Hippocampal formation (tissue), 2 donors: ENCODE measurements at places on chromosomes 1 and 21.

DNA sequence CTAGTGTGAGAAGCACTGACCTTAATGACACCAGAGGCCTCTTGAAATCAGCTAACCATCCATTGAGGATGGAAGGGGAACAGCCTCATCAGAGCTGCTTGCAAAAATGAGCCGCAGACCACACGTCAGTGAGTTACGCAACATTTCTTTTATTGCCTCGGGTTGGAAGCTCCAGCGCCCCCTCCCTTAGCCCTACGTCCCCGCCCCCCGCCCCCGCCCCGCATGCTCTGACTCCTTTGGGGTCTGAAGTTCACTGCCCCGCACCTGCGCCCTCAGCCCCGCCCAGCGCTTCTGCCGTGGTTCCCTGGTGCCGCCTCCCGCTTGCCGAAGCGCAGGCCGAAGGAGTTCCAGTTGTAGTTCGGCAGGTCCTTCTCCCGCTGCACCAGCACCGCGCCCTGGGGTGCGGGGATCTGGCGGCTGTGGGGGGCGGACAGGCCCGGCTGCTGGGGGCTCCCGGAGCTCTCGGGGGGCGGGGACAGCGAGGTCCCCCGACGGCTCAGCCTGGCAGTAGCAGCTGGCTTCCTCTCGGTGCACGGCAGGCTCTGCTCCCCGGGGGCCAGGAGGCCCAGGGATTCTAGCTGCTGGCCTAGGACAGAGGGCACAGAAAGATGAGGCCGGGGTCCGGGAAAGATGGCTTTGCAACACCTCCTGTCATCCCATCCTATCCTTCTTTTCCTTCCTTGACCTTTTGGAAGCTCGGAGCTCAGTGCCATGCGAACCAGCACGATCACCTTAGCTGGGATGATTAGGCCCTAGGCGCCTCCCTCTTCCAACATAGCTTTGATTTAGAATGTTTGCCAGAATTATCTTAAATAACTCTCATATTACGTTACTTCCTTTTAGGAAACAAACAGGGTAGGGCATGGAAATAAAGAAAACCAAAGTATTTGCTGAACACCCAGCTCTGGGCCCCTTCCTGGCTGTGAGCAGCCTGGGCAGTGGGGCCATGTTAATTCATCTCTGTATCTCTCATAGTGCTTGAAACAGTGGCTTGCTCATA is 5.8 kb downstream of the KISS1 start:
- DNase-seq: no peak

GRCh38 chr1:12200208-12200607 is 29.6 kb upstream of the VPS13D start:
- DNase-seq: no peak

- DNase-seq: no peak
Observed at GRCh38 chr1:62263814-62264353, 55.4 kb downstream of the KANK4 start.

DNA sequence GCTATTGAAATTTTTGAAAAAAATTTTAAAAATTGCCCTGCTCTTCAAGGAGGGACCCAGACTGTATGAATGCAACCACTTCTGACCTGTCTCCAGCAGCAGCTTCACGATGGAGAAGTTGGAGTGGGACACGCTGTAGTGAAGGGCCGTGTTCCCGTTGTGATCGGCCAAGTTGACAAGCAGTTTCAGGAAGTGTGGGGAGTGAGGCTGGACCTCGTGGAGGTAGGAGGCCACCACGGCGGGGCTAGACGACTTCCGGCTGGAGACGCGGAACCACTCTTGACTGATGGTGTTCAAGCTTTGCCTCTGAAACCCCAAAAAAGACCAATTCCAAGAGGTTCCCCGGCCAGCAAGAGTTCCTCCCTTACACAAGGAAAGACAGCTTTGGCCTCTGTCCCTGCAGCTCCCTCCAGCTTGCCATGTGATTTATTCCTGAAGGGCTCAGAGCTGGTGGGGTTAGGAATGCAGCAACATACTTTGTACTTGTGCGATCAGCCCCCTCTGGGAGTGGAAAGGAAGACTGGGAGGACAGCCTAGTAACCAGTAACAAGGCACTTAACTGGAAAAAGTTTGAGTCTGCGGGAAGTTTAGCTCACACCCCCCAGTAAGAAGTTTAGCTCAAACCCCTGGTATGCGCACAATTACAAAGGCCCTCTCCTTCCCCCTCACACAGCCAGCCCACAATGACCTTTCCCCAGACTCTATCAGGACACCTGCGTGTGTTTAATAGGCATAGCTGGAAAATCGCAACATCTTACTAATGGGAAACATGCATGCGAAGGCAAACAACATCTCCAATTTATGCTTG is 56.0 kb downstream of the KANK4 start:
- DNase-seq: no peak

DNA sequence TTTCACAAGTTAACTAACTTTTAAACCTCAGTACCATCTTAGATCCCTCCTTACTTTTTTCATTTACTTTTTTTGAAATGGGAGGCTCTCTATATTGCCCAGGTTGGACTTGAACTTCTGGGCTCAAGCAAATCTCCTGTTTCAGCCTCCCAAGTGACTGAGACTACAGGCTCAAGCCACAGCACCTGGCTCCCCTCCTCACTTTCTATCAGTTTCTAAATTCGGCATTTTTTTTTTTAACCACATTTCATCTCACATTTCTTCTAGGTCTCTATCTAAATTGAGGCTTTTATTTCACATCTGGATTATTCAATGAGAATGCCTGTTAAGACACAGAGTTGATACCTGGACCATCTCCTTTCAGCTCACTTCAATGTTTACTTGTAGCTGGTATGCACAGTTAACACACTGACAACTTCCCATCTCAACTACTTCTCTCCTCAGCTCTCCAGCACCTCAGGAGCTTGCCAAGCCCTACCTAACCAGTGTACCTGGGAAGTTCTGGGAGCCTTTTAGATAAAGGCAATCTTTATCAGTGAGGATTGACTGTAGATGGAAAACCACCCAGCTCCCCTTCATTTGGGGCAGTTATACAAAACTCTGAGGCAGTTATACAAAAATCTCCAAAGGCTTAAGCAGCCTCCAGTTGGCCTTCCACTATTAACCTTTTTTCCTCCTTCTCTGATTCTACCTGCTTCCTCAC is 3.4 kb downstream of the USP33 start:
- DNase-seq: no peak

DNA sequence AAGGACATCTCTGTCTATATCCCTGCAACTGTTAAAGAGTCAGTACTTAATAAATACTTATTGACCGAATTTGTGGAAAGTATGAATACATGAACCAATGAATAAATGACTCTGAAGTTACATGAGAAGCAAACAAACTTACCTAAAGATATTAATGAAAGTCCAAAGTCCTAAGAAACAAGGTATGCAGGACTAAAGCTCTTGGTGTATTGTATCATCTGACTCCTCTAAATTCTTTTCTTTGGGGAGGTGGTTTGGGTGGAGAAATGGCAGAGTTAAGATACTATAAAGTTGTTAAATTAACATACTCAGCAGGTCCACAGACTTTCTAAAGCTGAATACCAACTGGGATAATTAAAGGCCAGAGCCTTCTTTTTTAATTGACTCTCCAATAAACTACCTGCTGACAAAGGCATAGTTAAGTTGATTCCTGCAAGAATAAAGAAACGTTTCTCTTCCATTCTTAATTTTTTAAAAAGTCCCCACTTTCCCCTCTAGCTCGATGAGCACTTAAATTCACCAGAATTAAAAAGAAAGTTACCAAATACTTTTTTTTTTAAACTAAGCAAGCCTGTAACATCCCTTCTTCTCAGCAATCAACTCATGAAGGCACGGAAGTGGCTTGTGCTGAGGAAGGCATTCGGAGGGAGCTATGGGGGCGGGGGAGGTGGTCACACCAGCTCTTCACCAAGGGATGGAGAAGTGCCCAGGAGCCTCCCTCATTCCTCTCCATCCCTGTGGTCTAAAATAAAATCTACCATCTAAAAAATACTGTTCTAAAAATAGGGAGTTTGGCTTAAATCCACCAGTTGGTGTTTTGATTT is 61.1 kb downstream of the GADD45A start:
- no peak for DNase-seq

- DNase-seq: no peak
Observed at GRCh38 chr1:55081188-55081904, 42.0 kb downstream of the PCSK9 start.

DNA sequence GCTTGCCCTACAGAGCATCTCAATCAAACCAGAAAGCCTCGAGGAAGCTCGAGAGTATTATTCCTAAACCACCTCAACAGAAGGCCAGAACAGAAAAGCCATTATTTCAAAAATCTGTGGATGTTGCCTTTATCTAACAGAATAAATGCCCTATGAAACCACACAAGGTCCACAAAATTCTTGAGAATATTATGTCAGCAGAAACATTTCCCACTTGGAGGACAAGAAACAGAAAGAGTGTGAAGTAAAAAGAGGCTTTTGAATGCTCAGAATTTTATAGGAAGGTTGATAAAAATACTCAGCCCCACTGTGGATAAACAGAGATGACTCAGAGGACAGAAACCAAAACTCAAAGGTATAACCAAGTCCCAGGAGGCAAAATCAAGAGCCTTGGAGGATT is 146.4 kb upstream of the LRRC7 start:
- DNase-seq: no peak

GRCh38 chr1:229035748-229036082 is 235.2 kb upstream of the RAB4A start:
- no peak for DNase-seq

GRCh38 chr1:92817137-92817697 is 14.6 kb upstream of the RPL5 start:
- no peak for DNase-seq
